ENCODE measurements at places on chromosomes 1 and 21.

- no peak for DNase-seq
These were observed 25.2 kb downstream of the RUNX3 start for GRCh38 chr1:24904731-24905354.

GRCh38 chr1:14808768-14809167 lies 210.3 kb downstream of the KAZN start:
- no peak for DNase-seq

GRCh38 chr1:94079080-94079940 lies 41.6 kb downstream of the ABCA4 start:
- DNase-seq: no peak

- DNase-seq: no peak
These were observed 5.9 kb downstream of the NID1 start for GRCh38 chr1:236059011-236059410.

GRCh38 chr21:25385911-25386474 lies 221.3 kb downstream of the MRPL39 start:
- peak; percentile 80 for DNase-seq

- DNase-seq: no peak
These were observed 24.5 kb downstream of the SERINC2 start for GRCh38 chr1:31437433-31438037.

GRCh38 chr1:109133002-109133706 lies 19.2 kb downstream of the ELAPOR1 start:
- no peak for DNase-seq

GRCh38 chr21:44551340-44551961 lies at the start of gene KRTAP10-2:
Gene KRTAP10-2, minus strand, starts transcription at chr21:44551505. Its CDS starts 47 bp downstream, at chr21:44551458.
- DNase-seq: no peak

- peak; percentile 34 for DNase-seq
These were observed 563.9 kb upstream of the NR5A2 start for GRCh38 chr1:199463521-199464127.

DNA sequence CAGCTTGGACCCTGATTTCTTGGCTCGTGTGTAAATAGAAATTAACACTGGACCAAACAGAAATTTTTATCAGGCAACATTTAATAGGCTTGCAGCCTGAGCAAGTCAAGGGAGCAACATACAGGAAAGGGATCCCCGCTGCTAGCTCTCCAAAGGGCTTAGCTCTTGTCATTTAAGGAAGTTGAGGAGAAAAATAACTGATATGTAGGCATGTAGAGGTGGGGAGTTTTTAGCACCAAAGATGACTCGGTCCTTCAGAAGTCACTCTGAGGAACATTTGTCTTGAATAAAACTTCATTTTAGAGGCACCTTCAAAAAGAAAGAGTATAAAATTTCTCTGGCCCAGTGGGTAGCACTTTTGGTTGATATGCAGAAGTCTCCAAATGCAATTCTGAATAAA lies 27.1 kb downstream of the GBP2 start:
- DNase-seq: no peak

DNA sequence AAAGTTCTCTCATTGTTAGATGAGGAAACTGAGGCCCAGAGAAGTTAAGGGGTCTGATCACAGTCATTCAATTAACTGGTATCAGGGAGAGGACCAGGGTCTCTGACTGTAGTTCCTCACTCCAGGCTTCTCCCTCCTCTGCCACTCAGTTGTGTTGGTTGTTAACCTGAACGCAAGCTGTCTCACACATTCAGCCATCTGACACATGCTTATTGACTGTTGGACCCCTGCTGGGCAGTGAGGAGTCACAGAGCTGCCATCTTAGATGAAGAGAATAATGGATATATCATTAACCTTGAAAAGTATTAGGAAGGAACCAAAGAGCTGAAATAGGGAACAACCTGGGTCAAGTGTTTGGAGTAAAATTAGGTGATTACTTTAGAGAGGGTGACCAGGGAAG lies 194.8 kb downstream of the ZZZ3 start:
- no peak for DNase-seq

DNA sequence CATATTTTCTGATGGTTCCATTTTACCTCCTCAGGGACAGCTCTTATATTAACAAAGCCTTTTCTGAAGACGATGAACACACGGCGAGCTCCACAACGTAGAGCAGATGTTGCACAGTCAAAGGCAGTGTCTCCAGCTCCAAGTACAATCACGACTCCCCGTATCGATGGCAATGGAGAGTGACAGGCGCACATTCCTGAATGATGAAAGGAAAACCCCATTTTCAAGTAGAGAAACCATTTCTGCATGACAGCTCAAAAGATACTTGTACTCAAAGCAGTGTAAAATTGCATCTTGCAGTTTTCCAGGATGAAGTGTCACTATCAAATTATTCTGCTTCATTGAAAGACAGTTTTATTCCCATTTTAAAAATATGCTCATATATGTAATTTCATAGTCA lies 327.6 kb downstream of the DPYD start:
- DNase-seq: no peak

GRCh38 chr21:33924766-33925100 lies 9.1 kb upstream of the ATP5PO start:
- no peak for DNase-seq

DNA sequence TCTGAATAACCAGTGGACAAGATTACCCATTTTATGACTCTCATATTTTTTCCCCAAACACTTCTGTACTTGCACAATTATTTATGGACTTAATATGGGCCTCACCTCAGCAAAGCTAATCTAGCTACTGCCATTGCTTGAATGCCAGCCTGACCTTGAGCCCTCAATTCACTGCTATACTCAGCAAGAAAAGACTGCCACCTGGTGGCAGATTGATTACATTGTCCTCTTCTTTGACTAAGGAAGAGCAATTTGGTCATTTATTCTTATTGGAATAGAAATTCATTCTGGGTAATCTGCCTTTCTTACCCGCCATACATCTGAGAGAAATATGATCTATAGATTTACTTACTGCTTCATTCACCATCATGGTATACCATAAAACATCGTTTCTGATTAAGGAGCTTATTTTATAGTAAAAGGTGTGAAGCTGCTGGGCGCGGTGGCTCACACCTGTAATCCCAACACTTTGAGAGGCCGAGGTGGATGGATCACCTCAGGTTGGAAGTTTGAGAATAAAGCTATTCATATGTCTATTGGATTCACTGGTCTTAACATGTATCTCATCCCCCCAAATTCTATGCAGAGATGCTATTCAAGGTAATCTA lies 32.9 kb upstream of the DIPK1A start:
- DNase-seq: peak; percentile 97

DNA sequence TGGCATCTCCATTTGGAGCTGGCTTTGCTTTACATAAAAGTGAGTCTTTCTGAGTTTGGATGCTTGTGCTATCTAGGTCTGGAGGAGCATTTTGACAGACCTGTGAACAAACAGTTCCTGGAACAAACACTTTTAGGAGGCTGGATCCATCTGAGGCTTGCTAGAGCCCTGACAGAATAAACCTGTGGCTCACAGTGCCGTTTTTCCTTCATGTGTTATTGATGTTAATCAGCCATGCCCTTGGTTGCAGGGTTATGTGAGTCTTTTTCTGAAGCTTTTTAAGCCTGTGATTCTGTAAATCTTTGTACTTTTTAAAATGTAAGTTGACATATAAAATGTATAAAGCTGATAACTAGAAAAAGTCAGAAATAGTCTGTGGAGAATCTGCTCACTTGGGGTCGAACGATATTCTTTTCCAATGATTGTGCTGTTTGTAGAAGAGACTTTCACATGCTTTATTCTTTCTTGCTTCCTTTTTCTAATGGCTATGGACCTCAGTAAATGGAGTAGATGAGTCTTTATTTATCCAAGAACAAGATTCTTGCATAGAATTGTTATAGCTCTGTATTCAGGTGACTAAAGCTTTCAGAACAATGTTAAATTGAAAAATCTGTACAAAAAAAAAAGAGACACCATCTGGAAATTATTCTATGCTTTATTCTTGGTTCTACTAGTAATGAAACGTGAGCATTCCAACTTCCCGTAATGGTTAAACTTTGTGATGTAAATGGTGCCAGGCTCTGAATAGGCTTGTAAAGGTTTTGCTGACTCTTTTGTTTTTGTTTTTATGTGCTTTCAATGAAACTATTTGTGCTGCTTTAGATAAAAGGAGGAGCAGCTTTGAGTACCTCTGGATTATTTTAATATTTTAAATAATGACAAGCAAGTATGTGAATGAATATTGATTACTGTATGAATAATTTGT lies 53.7 kb downstream of the CACHD1 start:
- no peak for DNase-seq

- no peak for DNase-seq
These were observed 95.5 kb downstream of the ZFYVE9 start for GRCh38 chr1:52237430-52237829.

DNA sequence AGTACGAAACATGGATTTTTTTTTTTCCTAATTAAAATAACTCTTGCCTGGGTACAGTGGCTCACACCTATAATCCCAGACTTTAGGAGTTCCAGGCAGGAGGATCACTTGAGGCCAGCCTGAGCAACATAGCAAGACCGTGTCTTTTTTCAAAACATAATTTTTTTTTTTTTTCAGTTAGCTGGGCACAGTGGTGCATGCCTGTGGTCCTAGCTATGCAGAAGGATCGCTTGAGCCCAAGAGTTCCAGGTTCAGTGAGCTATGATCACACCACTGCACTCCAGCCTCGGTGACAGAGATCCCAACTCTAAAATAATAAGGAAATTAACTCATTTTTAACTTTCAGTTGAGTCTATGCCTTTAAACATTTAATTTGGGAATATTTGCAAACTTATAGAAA lies 170.1 kb downstream of the NEK7 start:
- DNase-seq: no peak

GRCh38 chr1:24893431-24893830 lies 36.6 kb downstream of the RUNX3 start:
- DNase-seq: no peak

GRCh38 chr1:20597650-20598049 lies 8.8 kb downstream of the CDA start:
- no peak for DNase-seq

DNA sequence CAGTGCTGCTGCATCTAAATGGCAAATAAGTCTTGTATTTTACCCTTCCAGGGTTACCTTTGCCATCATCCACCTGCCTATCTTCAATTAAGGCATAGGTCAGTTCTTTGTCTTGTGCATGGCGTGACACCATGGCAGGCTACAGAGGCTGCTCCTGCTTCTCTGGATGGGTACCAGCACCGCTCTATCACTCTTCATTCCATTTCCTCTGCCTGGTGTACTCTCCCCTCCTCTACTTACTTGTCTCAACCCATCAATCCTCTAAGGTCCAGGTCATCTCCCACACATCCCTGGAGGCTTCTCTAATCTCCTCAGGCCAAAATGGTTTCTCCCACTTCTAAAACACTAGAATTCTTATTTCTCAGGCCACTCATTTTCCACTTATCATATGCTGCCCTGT lies 257.5 kb downstream of the BARHL2 start:
- no peak for DNase-seq

DNA sequence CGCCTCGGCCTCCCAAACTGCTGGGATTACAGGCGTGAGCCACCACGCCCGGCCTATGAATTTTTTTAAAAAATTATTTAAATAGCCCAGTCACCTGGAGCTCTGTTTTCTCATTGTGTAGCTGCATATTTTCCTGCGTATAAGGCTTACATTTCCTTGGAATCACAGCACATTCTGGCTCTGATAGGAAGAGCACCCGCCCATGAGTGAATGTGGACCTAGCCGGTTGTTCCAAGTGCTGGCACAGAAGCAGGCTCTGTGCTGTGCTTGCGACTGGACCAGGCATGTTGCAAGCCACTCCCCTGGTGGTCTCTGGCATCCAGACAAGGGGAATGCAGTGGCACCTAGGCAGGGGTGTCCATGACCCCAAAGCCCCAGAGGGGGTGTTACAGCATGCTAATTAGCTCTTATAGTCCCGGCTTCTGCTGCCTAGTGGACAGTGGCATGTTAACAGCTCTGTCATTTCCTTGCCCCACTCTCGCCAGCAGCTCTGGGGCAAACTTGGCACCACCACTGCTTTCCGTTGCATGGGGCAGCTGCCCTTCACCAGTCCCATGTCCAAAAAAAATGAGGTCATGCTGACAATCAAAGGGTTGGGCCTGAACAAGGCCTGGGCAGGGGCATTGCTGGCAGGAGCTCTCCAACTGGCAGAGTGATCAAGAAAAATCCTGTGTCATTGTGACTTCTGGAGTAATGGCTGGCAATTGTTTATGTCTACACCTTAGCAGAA lies 5.2 kb upstream of the VTCN1 start:
- no peak for DNase-seq

DNA sequence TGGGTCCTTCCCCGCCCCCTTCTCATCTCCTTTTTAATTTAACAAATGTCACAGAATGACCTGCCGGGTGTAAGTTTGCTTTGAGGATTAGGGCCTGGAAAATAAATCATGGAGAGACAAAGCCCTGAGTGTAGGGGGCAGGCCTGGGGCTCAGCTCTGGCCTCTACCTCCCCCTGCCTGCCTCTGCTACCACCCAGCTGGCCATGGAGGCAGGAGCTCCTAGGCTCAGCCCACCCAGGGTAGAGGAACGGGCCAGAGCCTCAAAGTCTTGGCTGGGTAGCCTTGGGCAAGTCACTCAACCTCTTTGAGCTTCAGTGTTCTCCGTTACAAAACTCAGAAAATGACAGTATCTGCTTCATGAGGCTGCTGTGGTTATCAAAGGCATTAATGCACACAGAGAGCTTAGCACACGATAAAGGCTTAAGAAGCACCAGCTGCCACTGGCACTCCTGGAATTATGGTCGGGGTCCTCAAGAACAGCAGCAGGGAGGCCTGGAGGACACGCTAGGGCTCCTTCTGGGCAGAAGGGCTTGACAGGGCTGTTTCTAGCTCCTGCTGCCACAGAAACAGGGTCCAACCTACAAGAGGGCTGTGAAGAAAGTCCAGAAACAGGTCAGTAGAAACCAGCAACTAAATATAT lies 39.0 kb downstream of the LRP8 start:
- no peak for DNase-seq

GRCh38 chr1:178774263-178774662 lies 49.2 kb downstream of the RALGPS2 start:
- peak; percentile 76 for DNase-seq

GRCh38 chr1:234230414-234230862 lies 142.8 kb upstream of the COA6 start:
- no peak for DNase-seq

DNA sequence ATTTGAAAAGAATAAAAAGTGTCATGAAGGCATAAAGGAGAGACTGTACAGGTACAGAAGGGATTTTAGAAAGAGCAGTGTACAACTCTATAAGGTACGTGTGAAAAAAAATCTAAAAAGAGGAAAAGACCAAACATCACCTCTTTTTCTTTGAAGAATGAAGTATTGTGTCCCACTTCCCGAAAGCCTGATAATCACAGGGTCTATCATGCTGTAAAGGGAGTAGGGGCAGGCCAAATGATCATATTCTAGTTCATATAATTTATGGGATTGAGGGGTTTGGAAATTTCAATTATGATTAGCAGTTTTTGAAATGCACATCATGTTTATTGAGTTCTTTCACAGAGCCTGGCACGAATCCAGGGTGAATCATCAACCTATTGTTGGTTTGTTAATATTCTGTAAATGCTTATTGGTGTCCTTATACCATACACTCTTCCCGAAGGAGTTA lies 910 bp upstream of the RERE start:
- DNase-seq: peak; percentile 80

Measured in adipocyte (in vitro differentiated cells).